GM23338 (cell line): ENCODE measurements at places on chromosomes 3 and 15. TPM values are rescaled to one million over a fixed set of nuclear protein-coding genes. Genes with fewer than 3 reads are reported as not detected.

GRCh38 chr3:166688665-166689064, 691.4 kb downstream of the ZBBX start:
- no peak for DNase-seq

DNA sequence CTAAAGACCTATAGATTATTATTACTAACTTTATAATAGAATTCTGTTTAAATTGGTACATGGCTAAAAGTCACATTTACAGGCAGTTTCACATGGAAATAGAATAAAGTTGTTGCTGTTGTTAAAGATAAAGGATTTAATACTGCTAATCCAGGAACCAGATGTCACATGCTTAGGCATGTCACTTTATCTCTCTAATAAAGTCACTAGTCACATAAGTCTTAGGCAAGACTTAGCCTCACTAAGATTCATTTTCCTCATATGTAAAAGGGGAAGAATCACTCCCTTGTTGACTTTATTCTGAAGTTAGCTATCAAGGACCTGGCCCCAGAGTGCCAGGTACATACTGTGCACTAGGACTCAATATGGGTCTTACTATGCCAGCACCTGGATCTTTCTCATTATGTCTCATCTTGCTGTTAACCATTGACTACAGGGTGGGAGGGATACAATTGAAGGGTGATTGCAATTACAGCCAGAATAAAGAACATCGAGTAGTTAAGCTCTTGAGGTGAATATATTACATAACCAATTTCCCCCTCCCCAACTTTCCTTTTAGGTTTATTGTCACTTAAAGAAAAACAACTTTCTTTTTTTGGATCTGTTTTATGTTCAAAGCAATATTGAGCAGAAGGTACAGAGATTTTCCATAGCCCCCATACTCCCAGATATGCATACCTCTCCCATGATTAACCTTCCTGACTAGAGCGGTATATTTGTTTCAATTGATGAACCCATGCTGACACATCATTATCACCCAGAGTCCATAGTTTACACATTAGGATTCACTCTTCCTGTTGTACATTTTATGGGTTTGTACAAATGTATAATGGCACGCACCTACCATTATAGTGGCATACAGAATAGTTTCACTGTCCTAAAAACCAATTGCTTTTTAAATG, 36.6 kb downstream of the LNP1 start:
- DNase-seq = no peak

DNA sequence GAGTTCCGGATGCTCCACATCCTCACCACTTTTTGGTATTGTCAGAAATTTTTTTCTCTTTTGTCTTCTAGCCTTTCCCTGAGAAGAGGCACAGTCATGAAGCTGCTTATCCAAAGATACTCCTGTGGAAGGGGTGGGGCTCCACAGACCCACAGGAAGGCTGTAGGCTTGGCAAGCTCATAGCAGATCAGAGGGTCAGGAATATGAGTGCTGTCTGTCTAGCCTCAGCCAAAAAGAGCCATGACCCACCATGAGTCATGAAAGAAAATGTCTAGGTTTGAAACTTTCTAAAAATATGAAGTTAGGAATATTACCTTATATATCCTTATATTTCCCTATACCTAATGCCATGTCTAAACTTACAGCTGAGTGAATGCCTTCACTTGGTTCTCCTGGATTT, 118.2 kb upstream of the THBS1 start:
- no peak for DNase-seq

GRCh38 chr3:145942052-145942451, 218.9 kb downstream of the PLOD2 start:
- no peak for DNase-seq

DNA sequence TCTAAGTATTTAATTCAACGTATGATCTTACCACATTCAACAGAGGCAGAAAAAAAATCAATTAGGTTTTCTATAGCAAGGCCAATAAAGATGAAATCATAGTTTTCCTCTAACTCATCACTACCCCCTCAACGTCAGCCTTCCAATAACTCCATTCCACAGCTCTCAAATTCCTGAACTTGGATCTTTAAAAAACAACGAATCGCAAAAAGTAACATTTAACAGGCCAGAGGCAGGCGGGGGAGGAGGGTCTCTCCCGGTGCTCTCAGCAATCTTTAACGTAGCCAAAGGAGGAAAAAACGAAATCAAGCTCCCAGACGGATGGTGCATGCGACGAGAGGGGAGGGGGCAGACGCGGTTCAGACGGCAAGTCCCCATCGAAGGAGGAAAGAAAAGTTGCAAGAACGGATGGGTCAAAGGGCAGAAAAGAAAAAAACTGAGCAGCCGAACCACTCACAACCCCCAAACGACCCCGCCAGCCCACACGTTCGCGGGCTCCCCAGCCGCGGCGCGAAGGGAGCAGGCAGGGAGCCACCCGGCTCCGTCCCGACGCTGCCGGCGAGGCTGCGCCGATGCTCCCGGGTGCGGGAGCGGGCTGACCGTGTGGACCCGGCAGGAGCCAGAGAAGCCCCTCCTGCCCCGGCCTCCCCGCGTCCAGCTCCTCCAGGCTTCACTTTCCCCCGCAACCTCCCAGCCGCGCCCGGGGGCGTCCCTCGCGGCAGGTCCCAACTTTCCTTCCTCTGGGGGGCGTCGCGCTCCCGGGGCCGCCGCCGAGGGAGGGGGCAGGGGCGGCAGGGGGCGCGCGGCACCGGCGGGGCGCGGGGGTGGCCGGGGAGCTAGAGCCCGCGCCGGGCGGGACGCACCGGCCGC, 703 bp downstream of the PEAK1 start:
- peak; percentile 70 for DNase-seq

GRCh38 chr3:39639344-39640236, 169.8 kb upstream of the MYRIP start:
- peak; percentile 33 for DNase-seq

DNA sequence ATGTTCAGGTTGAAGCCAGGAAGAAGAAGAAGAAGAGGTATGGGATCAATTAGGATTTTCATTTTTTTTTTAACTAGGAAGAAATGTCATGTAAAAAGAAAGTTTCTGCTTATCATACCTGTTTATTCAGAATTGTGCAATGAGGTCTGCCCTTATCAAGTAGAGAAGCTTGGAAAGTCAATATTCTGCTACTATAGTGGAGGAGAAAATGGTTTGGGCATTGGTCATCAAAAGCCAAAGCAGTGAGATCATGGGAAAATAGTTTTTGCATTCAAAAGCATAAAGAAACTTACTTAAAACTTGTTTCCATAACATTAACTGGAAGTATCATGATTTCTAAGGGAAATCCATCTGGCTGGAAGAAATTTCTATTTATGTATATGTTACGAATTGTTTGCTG, 1239.2 kb downstream of the NSUN3 start:
- no peak for DNase-seq

DNA sequence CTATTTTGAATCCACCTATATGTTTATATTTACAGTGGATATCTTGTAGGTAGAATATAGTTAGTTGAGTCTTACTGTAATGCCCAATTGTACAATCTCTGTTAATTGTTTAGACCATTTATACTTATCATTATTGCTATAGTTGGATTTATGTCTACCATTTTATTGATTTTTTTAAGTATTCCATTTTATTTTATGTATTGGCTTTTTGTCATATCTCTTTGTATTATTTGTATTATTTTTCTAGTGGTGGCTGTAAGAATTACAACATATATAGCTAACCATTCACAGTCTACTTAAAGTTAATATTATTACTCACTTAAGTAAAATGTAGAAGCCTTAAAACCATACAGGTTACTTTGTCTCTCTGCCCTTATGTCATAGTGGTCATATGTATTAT, 46.1 kb downstream of the SLC2A2 start:
- no peak for DNase-seq

- DNase-seq = peak; percentile 25
Measured at GRCh38 chr15:98420837-98421236, 227.5 kb upstream of the IGF1R start.

DNA sequence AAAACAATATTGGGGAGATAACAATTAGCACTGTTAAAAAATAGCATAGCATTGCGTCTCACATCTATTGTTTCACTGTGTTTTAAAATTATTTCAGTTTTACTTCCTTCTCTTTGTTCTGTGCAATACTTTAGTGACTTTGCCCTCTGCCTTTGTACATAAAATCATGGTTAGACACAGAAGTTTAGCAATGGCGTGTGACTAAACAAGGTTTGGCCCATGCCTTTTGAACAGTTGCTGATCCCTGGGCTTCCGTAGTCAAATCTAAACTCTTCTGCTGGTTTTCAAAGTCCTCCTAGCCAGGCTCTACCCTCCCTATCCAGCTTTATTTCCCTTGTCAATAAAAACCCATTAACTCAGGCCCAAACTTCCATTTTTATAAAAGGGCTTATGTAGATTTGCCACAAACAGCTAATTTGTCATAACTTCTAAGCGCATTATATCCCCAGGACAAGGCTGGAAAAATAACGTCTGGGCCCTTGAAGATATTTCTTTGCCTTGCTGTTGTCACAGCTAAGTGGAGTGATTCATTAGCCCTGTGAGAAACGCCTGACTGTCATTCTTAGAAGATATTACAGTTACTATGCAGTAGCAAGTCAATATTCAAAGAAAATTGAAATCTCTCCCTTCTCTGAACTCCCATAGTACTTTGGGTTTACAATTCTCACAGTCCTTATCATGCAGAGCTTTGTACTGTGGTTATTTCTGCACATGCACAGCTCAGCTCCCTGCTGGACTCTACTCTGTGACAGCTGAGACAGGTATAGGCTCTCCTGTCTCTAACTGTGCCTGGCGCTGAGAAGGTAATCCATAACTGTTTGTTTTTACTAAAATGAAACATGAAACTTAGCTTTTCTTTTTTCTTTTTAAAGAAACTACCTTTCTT, 123.4 kb upstream of the SLC24A5 start:
- DNase-seq = no peak

- no peak for DNase-seq
Measured at GRCh38 chr15:73105064-73105463, 52.8 kb downstream of the NEO1 start.

- no peak for DNase-seq
Measured at GRCh38 chr3:100127792-100128191, 13.5 kb upstream of the FILIP1L start.

Gene ZNF860
- 2.7 and 5.2 TPM in 2 replicates for polyA plus RNA-seq

Gene CSTA
- 1.4 TPM in 2 replicates for polyA plus RNA-seq

Gene PDCD10
- 99.8 and 125 TPM in 2 replicates for polyA plus RNA-seq

Gene PLA2G4B
- polyA plus RNA-seq = 9.5 and 9.6 TPM in 2 replicates

Gene LEKR1
- polyA plus RNA-seq = not detected in 2 replicates

Gene GOLGA8T
- not detected in 2 replicates for polyA plus RNA-seq
